ENCODE measurements at places on chromosomes 2 and 18.

GRCh38 chr18:43310239-43310638 is 32.9 kb upstream of the SYT4 start:
- DNase-seq: no peak

GRCh38 chr2:95375532-95376150 is 26.9 kb upstream of the FAHD2A start:
- no peak for DNase-seq

GRCh38 chr2:203994735-203995134 is 58.2 kb downstream of the ICOS start:
- no peak for DNase-seq

GRCh38 chr18:53147472-53147871 is 807.5 kb downstream of the DCC start:
- DNase-seq: no peak

DNA sequence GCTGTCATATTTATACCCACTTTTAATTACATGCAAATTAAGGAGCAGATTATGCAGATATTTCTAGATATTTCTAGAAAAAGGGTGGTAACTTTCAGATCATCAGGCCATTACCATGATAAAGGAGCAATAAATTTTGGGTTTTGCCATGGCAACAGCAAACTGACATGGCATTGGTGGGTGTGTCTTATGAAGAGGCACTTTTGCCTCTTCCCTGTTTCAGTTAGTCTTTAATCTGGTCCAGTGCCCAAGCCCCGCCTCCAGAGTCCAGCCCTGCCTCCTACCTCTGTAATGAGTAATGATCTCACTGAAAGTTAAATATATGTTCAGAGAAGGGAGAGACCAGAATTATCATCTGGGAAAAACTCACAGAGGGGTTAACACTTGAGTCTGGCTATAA is 124.8 kb downstream of the SCG2 start:
- DNase-seq: no peak

GRCh38 chr2:84938194-84938879 is 32.6 kb upstream of the KCMF1 start:
- no peak for DNase-seq

- DNase-seq: no peak
Measured at GRCh38 chr2:2748399-2749205, 417.5 kb upstream of the MYT1L start.

- no peak for DNase-seq
Measured at GRCh38 chr2:120880381-120880780, 144.7 kb downstream of the GLI2 start.

- no peak for DNase-seq
Measured at GRCh38 chr2:207603486-207603885, 21.7 kb downstream of the METTL21A start.

- DNase-seq: no peak
Measured at GRCh38 chr2:101883860-101884259, 107.9 kb upstream of the IL1R2 start.

DNA sequence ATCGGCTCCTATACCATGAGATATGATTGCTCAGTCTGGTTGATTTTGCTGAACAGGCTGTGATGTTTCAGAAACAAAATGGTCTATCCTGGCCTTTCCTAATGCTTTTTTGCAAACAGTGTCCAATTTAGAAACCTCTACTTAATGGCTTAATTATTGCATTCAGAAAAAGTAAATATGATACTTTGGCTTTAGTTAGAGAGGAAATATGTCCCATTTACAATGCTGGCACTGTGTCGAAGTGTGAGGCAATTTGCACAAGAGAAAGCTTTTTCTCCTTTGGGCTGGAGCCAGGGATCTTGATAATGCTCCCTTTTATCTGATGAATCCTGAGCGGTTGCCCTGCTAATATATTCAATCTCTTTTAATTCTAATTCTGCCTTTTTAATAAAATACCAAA is 418.9 kb downstream of the EPHA4 start:
- DNase-seq: no peak

DNA sequence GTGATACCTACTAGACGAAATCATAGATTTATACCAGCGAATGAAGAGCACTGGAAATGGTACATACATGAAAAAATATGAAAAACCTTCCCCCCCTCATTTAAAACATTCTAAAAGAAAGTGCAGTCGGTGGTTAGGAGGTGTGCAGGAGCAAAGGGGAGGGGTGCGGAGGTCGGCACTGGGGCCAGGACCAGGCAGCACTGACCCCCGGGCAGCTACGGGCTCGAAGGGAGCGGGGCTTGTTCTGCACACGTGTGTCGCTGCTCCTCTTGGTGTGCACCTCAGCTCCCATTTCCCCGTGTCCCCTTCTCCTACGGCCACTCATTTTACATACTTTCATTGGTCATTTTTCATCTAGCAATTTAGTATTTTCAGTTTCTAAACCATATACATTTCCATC is 89.0 kb downstream of the LAMA1 start:
- no peak for DNase-seq

DNA sequence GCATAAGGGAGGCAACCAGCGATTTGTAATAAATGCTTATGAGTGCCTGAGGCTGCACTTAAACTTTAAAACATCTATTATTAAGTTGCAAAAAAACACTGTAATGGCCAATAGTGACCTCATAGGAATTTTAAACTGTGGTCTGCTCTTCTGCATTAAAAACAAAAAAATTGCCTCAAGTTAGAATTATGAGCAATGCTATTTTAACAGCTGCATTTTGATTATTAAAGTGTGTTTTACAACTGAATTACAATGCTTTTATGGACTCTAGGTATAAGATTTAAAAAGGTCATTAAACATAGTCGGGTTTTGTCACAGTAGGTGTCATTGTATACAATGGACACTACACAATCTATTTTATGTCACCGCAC is 528.7 kb upstream of the FANCL start:
- no peak for DNase-seq

DNA sequence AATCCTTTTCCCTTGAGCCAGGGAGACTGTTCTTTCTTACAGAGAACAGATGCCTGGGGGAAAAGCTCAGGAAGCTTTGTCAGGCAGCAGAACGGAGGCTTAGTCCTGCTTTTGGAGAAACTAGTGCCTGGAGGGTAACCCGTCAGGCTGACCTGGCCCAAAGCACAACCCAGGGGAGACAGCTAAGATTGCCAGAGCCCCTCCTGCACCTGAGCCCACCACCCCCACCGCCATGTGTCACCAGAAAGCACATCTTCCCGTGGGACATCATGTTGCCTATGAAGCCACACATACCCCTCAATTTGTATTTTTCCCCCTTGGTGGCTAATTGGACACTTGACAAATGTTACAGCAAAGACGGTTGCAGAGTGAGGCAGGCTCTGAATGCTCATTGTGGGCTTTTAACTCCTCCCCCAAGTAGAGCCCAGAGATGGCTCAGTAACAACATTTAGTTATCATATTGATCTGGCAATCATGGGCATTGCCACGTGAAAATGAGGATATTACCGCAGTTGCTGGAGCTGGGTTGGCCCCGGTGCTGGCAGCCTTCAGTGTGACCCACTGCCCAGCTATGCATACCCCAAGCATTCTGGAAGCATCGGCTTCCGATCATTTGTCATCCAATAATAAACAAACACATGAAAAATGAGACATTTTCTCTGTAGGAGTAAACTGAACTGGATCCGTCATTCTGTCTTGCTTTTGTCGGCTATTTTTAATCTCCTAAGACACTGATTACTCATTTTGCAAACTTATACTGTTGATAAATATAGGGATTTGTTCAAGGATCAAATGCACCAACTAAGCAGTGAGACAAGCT is 229.5 kb downstream of the ATAD2B start:
- DNase-seq: no peak

GRCh38 chr18:56899660-56900059 is 247.2 kb upstream of the BOD1L2 start:
- DNase-seq: no peak

- DNase-seq: no peak
Measured at GRCh38 chr2:23427350-23427749, 42.4 kb downstream of the KLHL29 start.

- peak; percentile 78 for DNase-seq
Measured at GRCh38 chr2:241354668-241355658, 1.1 kb upstream of the FARP2 start.

GRCh38 chr2:46187112-46187618 is 110.0 kb upstream of the EPAS1 start:
- no peak for DNase-seq

GRCh38 chr2:60351802-60352201 is 201.7 kb downstream of the BCL11A start:
- peak; percentile 43 for DNase-seq

- DNase-seq: peak; percentile 46
Measured at GRCh38 chr2:240913810-240914644, 7.9 kb downstream of the CROCC2 start.

- no peak for DNase-seq
Measured at GRCh38 chr2:83370419-83370762, 1088.7 kb downstream of the SUCLG1 start.

DNA sequence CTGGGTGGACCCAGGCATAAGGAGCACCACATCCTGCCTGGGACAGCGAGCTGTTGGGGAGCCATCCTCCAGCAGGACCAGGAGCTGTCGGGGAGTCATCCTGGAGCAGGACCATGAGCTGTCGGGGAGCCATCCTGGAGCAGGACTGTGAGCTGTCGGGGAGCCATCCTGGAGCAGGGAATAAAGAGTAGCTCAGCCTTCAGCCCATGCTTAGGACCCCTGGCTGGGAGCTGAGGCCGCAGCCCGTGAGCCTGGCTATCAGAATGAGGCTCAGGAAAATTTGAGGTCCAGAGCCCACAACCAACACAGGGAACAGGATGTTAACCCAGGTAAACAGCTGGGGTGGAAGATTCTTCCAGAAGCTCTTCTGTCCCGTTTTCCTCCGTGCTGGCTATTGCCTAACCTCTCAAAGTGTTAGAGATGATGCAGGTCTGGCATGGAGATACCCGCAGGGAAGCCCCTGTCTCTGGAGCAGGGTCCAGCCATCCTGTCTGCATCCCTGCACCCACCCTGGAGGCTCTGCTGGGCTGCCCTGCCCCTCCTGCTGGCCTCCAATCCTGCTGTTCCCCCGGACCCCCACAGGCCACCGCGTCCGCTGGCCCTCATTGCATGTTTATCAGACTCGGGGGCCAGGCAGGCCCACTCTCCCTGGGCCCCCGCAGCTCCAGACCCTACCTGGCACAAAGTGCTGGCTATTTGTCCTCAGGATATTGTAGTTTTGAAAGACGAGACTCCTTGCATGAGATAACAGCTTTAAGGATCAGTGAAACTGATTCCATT is 243.5 kb upstream of the MYT1L start:
- no peak for DNase-seq

DNA sequence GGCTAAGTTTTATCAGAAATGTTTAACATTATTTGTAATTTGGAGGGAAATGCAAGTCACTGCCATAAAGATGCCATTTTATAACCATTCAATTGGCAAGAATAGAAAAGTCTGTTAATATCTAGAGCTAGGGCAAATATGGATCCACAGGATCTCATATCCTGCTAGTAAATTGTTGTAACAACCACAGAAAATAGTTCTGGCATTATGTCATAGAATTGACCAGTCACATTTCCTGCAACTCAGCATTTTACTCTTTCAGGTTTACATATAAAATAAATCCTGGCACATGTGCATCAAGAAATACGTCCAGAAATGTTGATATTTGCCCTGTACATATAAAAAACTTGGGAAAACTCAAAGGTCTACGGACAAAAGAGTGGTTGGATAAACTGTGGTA is 32.9 kb downstream of the OSBPL6 start:
- DNase-seq: no peak

DNA sequence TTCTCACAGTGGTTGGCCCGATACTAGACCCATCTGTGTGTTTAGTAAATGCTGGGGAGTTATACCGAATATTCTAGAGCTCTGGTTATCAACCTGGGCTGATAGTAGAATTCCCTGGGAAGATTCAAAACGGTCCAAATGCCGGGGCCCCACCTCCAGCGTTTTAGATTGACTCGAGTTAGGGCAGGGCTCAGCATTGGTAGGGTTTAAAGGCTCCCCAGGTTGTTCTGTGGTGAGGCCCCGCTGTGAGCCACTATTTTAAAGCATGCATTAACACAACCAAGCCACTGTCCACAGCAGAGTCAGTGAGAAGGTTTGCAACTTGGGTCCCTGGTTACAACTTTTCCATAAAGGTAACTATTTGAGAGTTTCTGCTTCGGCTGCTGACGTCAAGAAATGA is 73.6 kb downstream of the DYSF start:
- DNase-seq: no peak

GRCh38 chr2:126513033-126513432 is 142.9 kb upstream of the GYPC start:
- DNase-seq: no peak

- DNase-seq: no peak
Measured at GRCh38 chr2:104901037-104901881, 47.3 kb downstream of the POU3F3 start.

DNA sequence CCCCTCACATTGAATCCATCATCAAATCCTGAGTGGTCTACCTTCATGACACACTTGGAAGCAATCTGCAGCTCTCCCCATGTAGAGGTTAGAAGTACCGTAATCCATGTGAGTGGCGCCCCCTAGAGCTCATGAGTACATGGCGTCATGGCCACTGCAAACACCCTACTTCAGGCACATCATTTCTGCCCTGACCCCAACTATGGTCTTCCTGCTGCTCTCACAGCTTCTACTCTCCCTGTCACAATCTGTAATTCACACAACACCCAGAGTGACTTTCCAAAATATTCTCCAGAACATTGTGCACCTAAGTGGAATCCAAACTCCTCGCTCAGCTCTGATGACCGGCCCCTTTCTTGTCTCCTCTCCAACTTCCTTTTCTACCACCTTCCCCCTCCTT is 141.9 kb downstream of the ANKRD44 start:
- peak; percentile 62 for DNase-seq

Measured in CD4-positive, alpha-beta T cell treated with Interleukin-15 for 1 hour (primary cell).